Activated CD8-positive, alpha-beta memory T cell treated with anti-CD3 and anti-CD28 coated beads, Interleukin-2, amount 50 U/mL, for 4 hours (primary cell): ENCODE measurements at places on chromosomes 1 and 21.

GRCh38 chr1:89361681-89362080 is 2.2 kb upstream of the GBP6 start:
- no peak for DNase-seq

DNA sequence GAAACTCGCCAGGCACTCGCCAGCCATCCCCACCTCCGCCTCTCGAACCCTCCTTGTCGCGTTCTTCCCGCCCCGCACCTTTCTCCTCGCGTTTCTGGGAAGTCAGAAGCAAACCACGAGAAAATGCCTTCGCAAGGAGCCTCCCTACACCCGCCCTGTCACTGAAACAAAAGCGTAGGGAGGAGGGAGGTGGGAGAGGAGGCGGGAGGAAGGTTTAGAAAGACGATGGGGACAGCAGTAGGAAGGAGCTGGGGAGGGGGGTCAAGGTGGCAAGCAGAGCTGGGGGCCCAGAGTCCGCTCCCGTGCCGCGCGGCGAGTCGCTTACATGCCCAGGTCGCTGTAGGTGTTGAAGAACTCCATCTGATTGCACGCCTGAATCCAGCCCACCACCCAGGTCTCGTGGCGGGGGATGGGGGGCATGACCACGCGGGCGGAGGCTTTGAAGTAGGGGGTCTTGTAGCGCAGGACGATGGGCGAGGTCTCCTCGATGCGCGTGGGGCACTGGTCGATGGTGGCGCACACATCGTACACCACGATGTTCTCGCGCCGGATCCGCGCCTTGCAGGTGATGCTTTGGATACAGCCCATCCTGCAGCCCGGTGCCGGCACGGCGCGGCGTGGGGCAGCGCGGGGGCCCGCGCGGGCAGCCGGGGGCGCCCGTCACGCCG is 1.0 kb downstream of the FAM78B start:
- DNase-seq = no peak

DNA sequence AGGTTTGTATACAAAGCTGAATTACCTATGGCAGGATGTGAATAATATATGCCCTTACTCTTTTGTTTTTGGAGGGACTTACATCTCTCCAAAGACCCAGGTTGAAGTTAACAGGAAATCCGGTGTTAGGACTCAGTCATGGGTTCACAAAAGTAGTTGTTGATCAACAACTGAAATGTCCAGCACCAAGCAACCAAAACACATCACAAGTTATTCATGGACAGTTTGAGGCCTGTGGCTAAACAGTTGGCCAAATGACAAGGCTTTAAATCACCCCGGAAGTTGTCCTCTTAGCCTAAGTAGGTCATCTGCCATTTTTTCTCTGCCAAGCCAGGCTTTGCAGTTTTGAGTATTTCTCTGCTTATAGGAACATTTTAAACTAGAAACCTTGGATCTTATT is 89.9 kb downstream of the CD247 start:
- no peak for DNase-seq

DNA sequence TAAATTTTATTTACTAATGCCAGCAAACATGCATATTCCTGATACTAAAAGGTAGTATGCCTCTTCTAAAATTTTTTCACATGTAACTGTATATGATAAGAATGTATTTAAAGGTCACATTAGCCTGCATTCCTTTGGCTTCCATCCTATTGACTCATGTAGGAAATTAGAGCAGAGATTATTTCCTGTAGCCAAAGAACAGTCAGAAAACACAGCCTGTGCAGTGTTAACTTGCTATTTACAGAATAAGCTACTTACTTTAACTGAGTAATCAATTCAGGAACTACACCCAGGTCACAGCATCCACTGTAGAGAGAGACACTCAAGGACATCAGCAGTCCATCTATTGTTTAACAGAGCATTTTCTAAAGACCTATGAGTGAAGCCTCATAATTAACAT is 154.5 kb upstream of the ADGRL4 start:
- DNase-seq = no peak

GRCh38 chr1:19639999-19640362 is 4.1 kb upstream of the NBL1 start:
- DNase-seq = no peak

- DNase-seq = no peak
Measured at GRCh38 chr1:25035523-25036116, 105.5 kb upstream of the RUNX3 start.

DNA sequence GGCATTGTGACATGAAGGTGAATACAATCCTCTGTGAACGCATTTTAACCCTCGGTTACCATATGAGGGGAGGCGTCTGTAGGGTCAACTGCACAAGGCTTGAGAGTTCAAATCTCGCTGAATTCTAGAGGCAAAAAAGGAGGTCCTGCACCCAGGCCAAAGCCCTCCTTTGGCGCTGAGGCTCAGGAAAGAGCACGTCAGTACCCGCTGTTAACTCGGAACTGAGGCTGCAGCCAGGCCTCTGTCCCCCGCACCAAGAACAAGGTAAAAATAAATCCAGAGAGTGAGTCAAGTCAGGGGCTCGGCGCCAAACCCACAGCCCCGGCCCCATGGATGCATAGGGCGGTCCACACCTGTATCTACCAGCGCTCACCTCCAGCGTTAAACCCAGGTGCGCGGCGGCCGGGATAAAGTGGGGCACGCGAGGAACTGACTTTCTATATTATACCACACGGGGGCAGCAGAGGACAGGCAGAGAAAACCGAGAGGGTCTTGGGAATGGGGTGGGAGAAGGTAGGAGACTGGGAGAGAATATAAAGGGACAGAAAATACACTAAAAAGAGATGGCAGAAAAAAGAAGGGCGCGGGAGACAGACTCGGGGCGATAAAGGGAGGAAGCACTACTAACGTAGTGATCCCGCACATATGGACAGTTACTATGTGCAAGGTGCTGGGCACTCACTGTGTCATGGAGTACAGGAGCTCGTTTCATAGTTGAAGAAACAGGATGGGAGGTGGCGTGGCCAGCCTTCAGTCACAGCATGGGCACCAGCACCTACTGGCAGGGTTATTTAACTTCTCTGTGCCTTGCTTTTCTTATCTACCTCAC is 54.9 kb downstream of the DMRTA2 start:
- DNase-seq = no peak

- DNase-seq = no peak
Measured at GRCh38 chr1:175128523-175128922, 60.9 kb downstream of the TNN start.

- DNase-seq = no peak
Measured at GRCh38 chr1:108893141-108893530, 16.4 kb downstream of the GPSM2 start.

GRCh38 chr21:25507522-25507921 is 99.8 kb downstream of the MRPL39 start:
- no peak for DNase-seq

DNA sequence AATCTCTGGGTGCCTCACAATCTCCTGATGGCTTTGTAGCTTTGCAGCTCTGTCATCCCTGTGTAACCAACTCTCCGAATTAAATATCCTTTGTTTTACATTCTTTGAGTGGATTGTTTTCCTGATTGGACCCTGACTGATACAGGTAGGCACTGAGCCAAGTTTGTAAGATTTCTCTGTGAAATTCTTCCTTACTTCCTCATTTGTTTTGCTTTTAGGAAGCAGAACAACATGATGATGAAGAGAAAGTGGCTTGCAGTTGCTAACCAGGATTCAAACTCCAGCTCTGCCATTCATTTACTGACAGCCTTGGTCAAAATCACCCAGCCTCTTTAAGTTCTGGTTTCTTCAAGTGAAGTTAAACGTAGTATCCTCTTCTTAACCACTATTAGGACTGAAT is 452.3 kb downstream of the OMA1 start:
- no peak for DNase-seq
